ENCODE measurements at places on chromosomes 4 and X. TPM values are rescaled to one million over a fixed set of nuclear protein-coding genes. Genes with fewer than 3 reads are reported as not detected.
A peak's percentile ranks its signal among the peaks of the same experiment; 100 is the strongest.

- no peak for DNase-seq
Observed at GRCh38 chr4:1972414-1972813, 36.4 kb downstream of the NELFA start.

DNA sequence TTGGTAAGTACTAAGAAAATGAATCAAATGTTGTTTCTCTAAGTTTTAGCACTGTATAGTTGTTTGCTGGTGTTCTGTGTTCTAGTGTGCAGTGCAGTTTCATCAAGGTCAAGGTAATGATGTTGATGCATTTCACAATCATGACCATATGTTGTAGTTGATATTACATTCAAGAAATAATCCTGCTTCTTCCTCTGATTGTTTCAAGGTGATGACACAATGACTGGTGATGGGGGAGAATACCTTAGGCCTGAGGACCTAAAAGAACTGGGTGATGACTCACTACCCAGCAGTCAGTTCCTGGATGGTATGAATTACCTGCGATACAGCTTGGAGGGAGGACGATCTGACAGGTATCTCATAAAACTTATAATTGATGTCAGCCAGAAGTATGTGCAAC is 261.6 kb downstream of the ANK2 start:
- DNase-seq: no peak

DNA sequence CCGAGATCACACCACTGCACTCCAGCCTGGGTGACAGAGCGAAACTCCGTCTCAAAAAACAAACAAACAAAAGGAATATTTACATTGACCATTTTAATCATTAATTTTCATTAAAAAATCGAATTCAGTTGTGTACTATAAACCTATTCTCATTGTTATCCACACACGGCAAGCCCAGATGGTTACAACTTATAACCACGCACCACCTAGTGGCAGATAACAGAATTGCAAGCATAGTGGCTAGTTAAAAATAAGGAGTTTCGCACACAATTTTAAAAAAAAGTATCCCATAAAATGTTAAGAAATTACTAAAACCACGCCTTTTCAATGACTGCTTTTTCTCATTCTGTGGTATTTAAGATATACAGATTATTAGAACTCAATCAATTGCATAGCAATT is 25.4 kb downstream of the MBNL3 start:
- DNase-seq: peak; percentile 5

DNA sequence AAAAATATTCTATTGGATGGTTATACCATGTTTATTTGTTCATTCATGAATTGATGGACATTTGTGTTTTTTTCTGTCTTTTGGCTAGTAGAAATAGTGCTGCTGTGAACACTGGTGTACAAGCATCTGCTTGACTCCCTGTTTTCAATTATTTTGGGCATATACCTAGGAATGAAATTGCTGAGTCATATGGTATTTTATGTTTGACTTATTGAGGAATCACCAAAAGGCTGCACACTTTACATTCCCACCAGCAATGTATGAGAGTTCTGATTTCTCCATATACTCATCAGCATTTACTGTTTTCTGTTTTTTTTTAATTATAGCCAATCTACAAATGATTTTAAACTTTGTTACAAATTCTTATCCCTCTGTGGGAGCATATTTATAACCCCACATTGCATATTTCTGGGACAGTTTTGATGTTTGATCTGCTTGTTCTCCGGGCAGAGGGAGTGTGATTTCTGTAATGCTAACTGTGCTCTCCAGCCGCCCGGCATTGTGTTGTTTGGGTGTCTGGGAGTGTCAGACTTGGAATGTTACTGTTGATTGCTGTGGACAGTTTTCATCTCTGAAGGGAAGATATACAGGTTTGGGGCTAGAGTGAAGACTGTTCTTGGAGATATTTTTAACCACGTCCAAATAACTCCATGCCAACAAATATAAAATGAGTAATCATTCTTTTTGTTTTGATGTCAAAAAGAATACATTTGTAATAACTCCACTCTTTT is 60.5 kb upstream of the PGRMC2 start:
- peak; percentile 50 for DNase-seq

GRCh38 chr4:40192114-40193015 is 4.5 kb upstream of the RHOH start:
- no peak for DNase-seq

DNA sequence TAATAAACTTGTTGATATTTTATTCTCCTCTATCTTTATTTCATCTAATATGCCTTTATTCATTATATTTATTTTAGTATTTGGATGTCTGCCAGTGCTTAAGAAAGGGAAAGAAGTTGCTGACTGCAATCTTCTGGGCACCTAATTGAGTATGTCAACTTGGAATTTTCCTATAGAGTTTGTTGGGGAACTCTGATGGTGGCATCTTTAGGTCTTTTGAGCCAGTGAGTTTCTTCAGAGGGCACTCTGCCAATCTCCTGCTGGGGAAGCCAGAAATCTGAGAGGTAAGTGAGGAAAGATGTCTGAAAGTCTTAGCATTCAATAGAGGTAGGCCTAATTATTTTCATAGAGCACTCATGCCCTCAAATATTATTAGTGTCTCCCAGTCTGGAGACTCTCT is 475.0 kb downstream of the GABRG1 start:
- DNase-seq: no peak

GRCh38 chr4:94957030-94957429 is 199.3 kb downstream of the BMPR1B start:
- no peak for DNase-seq

AMBN gene
- total RNA-seq: not detected

PDGFC gene
- total RNA-seq: 107 TPM

SLC16A2 gene
- 12.8 TPM for total RNA-seq

- DNase-seq: no peak
Observed at GRCh38 chr4:48137846-48138245, 3.8 kb upstream of the TXK start.

DNA sequence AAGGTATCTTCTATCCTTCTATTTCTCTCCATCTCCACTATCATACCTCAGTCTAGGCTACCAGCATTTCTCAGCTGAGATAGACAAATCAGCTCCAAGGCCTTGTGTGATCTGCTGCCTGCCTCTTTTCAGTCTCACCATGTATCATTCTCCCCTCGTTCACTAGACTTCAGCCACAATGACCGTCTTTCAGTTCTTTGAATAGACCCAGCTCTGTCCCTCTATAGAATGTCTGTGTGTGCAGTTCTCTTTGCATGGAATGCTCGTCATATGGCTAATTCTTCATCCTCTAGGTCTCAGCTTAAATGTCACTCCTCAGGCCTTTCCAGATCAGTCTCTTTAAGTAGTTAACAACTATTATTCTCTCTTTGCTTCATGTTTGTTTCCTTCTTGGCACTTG is 6.5 kb downstream of the IGBP1 start:
- no peak for DNase-seq

DNA sequence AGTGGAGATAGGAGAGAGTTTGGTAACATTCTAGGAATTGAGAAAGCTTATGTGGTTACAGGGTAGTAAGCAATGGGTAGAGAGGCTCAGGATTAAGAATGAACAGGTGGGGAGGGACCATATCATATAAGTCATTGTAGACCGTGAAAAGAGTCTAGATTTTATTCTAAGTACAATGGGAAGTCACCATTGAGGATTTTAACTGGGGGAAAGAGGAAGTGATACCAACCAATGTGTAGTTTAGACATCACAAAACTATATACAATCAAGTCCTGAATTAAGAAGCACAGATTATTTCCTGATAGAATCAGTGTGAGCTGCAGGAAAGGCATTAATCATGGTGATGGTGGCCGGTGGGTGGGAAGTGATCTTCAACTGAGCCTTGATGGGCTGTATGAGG is 178.3 kb upstream of the ZIC3 start:
- DNase-seq: no peak

GRCh38 chr4:38105475-38106220 is 145.4 kb downstream of the PTTG2 start:
- no peak for DNase-seq

IL15 gene
- 8.0 TPM for total RNA-seq

- DNase-seq: no peak
Observed at GRCh38 chr4:25011135-25011866, 19.4 kb downstream of the LGI2 start.

DNA sequence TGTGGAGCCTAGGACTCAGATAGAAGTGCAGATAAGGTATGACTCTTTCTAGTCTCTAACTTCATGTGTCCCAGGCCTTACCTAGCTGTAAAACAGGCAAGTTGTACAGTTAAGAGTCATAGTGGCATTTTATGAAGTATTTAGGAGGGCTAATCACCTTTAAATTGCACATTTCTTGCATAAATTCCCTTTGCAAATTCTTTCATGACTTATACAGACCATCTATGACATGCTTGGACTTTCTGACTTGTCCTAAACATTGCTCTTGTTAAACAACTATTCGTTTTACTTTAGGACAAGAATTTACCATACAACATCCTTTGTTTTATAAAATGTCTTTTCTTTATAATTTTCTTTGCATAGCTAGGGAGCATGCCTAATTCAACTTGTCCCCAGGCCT is 7.8 kb upstream of the RRAGB start:
- DNase-seq: peak; percentile 32

C4orf33 gene
- 12.1 TPM for total RNA-seq

NDST4 gene
- not detected for total RNA-seq

- DNase-seq: no peak
Observed at GRCh38 chr4:89551191-89551590, 243.6 kb upstream of the GPRIN3 start.

ZAR1 gene
- not detected for total RNA-seq

- DNase-seq: no peak
Observed at GRCh38 chr4:108850219-108850649, 87.4 kb upstream of the ETNPPL start.

LUZP4 gene
- total RNA-seq: not detected

SGMS2 gene
- total RNA-seq: 80.2 TPM

DNA sequence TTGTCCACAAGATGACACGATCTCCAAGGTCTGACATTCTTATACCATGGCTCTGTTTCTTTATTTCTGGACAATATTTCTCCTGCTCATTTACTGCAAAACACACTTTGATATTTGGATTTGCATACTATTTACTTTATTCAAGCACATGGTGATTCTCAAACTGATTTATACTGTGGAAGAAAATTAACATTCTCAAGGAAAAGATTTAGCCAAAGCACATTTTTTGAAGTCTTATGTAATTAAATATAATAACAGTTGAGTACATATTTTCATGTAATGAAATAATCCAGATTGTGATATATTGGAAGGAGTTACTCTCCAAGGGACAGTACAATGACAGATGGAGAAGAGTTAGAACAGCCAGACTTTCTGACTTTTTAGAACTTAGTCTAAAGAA is 155.8 kb upstream of the CT83 start:
- no peak for DNase-seq

DNA sequence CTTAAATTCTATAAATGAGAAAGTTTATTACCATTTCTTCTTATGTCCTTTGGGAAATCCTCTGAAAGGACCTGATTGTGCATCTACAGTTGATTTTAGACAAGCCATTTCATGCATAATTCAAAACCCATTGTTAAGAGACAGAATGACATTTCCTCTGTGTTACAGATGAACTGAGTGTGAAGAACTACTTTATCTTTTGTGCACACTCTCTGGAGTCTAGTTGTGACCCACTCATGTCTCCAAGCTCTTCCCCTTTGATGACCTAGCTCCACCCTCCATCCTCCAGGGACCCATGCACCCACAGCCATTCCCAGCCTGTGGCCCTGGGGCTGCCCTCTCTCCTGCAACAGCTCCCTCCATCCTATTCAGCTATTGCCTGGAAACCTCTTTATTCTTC is 57.5 kb upstream of the BMPR1B start:
- DNase-seq: no peak

GRCh38 chr4:111400741-111401140 is 744.5 kb upstream of the FAM241A start:
- peak; percentile 92 for DNase-seq

DNA sequence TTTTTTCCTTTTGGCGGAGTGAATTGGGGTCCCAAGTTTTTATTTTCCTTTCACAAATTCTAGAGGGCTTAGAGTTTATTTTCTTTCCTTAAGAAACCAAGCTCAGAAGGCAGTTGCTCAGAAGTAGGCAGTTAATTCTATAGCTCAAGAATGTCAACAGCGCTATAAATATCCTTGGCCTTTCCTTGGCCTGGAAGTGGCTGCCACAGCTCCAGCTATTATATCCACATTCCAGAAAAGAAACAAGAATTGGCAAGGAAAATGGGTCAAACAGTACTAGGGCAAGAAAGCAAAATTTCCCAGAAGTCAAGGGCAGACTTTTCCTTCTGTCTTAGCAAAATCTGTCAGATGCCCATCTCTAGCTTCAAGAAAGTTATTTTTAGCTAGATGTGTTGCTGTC is 31.0 kb downstream of the SLC10A6 start:
- DNase-seq: no peak

CRMP1 gene
- total RNA-seq: 5.7 TPM

DNA sequence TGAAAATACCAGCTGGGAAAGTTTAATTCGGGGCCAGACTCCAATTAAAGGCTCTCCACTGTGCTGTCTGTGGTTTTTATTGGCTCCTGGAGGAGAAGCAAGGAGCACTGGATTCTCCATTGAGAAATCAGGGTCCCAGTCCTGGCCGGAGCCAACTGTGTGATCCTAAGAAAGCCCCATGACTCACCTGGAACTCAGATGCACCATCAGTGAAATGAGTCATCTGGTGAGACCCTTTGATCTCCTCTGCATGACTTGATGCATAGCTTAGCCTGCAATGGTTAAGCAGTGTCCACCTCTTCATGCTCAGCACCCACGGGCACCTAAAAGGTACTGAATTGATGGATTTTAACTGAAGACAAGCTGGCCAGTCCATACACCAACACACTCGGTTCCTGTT is 119.2 kb upstream of the VCX3B start:
- DNase-seq: no peak

GRCh38 chr4:112636688-112637551 is at the start of the genes LARP7 and ZGRF1:
TSS of gene LARP7 (plus strand) at chr4:112637143. CDS start at chr4:112644670, 7,527 bp downstream.
TSS of gene ZGRF1 (minus strand) at chr4:112636909. CDS start at chr4:112633176, 3,733 bp downstream.
- peak; percentile 99 for DNase-seq

DNA sequence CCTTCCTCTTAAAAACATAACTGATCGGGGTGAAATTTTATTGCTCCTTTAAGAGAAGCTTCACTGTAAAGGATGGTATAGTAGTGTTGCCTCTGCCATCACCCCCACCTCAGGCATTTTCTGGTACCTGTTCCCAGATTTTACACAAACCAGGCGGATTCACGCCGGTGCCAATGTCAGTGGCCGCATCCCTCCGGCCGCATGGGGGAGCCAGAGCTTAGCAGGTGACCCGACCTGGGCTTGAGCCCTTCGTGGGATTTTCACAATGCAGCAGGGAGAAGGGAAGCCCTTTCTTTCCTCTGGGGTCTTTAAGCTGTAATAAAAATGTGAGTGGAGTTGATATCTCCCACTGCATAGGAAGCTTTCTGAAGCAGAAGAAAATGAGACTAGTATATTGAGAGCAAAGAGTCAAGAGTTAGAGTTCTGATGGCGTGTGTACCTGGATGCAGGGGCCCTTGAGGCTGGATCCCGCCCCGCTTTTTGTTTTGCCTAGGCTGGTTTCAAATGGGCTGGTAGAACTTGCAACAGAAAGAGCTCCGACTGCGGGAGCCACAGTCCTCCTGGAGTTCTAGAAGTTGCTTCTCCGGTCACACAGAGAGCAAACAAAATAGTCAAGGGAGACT is 59.4 kb downstream of the POLR2B start:
- DNase-seq: peak; percentile 30

- DNase-seq: no peak
Observed at GRCh38 chr4:28385801-28386200, 1525.2 kb downstream of the STIM2 start.

NOCT gene
- total RNA-seq: 18.6 TPM

All from LHCN-M2 (cell line).